ENCODE measurements at places on chromosomes 7 and 10.

GRCh38 chr10:74674927-74675326 is 151.5 kb upstream of the KAT6B start:
- no peak for DNase-seq

- no peak for DNase-seq
These were observed 169.6 kb upstream of the KIAA1217 start for GRCh38 chr10:24039315-24039714.

GRCh38 chr10:104416851-104417250 is 63.2 kb downstream of the CFAP58 start:
- DNase-seq: no peak

DNA sequence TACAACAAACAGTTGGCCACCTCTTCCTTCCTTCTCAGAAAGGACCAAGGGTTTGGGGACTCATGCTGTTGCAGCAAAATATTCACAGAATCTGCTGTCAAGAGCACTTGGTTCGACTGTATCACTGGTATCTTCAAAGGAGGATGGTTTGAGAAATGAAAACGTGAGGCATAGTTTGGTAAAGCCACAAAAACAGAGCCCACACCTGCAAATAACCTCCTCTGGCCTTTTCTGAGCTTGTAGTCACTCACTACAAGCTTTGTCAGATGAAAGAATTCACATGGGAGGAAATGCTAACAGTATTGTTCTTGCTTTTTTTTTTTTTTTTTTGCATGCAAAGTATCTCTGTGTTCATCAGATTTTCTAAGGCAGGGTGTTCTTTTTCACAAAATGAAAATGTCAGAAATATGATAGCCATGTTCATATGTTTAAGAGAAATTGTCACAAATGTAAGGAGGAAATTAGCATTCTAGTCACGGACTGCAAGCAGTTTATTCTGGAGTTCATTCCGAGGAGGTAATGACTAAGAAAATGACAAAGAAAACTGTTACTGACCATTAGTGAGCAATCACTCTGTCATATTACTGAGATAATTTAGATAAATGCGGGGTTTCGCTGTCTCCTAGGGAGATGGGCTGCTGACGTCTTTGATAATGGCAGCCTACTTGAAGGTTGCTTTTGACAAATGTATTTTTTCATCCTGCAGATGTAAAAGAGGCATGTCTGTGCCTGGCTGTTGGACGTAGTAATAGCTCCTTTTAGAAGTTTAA is 117.8 kb upstream of the MYO3A start:
- DNase-seq: no peak

DNA sequence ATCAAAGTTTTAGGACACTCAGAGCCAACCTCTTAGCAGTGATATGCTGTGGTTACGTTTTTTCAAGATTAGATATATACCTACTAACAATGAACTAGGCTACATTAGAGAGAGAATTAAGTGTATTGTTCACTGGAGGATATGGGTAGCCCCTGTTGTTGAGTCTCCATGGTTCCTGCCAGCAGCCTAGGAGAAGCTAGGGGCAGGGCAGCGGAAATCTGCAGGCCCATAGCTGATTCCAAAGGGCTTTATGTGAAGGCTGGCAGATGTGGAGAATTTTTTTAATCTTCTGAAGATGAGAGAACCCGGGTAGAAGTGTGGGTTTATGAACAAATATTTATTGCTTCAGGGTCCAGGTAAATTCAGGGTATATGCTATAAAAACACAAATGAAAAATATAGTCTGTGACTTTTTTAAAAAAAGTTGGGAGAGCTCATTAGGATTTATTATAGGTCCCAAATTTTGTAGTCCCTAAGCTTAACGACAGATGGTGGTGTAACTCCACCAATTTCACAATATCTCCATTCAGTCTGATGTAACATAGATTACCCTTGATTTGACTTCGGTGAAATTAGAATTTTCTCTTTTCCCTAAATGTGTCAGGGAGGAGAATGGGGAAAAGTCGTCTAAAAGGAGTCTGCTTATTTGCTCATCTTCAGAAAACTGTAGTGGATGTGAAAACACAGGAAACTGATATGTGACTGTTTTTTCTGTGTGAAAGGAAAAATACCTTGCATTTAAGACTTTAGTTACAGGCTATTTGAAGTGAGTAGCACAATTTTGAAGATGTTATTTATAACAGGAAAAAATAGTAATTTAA is 163.0 kb upstream of the PPP1R3A start:
- no peak for DNase-seq

DNA sequence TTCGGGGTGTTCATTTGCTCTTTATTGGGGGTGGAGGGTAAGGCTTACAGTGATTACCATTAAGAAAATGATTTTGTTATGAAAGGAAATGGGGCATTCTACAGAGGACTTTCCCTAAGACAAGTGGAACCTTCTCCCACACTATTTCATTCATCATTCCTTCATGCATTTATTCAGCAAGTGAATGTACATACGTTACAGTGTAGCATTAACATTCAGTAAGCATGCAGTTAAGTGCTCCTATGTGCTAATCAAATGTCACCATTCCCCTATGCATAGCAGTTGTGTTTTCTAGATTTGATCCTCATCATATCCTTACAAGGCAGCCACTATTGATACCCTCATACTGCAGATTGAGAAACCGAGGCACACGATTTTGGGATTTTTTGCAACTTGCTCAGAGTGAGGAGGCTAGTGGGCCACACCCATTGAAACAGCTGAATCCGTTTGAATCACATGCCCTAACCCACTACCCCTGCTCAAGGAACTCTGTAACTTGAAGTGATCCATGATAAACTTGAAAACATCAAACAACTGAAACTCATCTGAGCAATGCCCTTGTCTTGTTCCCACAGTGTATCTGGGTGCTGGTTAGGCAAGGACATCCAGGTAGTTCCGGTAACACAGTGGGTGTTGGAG is 16.7 kb downstream of the INSYN2A start:
- no peak for DNase-seq

DNA sequence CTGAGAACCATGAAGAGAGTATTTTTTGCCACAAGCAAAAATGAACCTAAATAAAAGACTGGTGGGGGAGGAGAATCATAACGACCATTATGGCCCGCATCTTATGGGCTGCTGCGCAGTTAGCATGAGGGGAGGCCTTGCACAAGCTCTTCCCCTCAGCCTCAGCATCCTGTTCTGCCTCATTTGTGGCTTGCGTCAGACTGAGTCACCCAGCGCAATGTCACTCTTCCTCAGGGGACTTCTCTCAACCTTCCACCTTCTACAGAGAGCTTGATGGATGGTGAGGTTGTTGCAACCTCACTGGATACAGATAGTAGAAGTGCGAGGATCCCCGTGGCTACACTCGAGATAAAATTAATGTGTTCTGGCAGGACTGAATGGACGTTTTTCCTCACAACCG is 16.8 kb upstream of the GPR15LG start:
- DNase-seq: no peak

DNA sequence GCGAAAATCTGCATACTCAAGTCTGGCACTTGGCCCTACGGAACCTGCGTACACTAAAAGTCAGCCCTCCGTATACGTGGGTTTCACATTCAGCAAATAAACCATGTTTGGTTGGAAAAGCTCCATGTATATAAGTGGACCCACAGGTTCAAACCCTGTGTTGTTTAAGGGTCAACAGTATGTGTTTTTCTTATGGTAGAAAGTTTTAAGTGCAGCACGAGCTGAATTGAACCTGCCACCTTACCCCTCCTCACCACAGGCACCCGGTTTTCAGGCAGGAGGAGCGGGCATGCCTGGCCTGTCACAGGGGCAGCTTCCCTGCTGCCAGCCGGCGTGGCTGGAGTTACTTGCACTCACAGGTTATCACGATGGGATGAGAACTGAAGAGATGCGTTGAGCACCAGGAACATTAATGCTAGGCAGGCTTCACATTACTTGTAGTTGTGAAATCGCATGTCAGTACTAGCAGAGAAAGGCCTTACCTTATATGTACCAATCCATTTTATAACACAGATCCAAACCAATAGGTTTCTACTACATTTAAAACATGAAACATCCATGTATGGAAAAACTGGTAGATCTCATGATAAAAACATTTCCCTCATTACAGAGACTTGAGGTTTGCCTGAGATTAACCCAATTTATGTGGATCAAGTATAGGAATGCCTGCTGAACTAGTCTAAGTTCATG is 12.9 kb downstream of the INSIG1 start:
- DNase-seq: no peak

DNA sequence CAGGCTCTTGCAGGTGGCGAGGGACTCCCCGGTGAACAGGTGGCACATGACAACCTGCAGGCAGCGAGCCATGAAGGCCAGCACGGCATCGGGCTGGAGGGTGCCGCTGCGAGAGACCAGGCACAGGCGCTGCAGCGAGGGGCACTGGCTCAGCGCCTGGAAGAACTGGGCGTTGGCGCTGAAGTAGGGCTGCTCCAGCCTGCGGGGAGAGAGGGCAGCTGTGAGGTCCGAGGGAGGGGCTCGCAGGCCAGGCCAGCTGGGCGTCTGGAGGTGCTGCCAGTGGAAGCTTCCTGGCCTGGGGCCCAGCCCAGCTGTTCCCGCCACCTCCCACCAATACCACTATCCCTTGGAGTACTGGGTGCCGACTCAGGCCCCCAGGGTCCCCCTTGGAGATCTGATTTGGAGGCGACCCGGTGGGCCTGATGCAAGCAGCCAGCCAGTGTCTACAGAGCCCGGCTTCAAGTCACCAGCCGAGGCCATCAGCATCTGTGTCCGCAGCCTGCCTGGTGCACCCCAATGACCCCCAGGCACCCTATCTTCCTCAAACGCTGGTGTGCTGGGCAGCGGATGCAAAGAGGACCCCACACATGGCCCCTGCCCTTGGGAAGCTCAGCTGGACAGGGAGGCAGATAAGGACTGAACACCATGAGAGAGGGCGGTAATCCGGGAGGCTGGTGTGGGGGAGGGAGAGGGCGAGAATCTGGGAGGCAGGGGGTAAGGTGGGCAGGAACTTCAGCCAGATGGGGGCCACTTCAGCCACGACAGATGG is 67.8 kb upstream of the TNRC18 start:
- no peak for DNase-seq

DNA sequence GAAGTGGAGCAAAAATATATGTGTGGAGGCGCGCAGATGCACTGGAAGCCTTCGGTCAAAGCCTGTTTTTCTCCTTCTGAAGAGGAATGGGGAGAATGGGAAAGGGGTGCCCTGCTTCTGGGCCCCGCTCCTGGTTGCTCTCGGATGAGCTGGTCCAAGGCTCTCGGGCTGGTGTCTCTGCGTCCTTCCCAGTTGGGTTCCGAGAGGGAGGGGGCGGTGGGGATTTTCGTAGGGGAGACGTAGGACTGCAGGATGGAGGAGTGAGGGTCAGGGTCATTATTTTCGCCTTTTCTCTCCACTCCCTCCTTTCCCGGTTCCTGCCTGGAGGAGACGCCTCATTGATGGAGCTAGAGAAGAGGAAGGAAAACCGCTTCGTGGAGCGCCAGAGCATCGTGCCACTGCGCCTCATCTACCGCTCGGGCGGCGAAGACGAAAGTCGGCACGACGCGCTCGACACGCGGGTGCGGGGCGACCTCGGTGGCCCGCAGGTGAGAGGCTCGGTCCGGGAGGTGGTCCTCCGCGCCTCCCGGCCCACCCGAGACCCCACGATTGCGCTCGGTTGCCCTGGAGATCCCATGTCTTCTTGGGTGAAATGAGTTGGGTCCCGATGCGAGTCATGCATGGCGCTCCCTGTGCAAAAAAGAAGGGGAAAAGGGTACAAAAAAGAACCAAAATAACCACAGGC is 790 bp downstream of the ADAM22 start:
- no peak for DNase-seq

DNA sequence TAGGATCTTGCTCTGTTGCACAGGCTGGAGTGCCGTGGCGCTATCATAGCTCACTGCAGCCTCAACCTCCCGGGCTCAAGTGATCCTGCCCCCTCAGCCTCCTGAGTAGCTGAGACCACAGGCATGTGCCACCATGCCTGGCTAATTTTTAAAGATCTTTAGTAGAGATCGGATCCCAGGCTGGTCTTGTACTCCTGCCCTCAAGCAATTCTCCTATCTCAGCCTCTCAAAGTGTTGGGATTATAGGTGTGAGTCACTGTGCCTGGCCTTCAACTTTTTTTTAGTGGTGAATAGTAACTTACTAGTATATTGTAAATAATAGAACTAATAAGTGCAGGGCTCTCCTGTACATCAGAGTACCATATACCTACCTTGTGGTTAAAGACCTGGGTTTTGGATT is 52.1 kb upstream of the LMTK2 start:
- no peak for DNase-seq

GRCh38 chr10:103775776-103776175 is 79.6 kb downstream of the SH3PXD2A start:
- DNase-seq: no peak

DNA sequence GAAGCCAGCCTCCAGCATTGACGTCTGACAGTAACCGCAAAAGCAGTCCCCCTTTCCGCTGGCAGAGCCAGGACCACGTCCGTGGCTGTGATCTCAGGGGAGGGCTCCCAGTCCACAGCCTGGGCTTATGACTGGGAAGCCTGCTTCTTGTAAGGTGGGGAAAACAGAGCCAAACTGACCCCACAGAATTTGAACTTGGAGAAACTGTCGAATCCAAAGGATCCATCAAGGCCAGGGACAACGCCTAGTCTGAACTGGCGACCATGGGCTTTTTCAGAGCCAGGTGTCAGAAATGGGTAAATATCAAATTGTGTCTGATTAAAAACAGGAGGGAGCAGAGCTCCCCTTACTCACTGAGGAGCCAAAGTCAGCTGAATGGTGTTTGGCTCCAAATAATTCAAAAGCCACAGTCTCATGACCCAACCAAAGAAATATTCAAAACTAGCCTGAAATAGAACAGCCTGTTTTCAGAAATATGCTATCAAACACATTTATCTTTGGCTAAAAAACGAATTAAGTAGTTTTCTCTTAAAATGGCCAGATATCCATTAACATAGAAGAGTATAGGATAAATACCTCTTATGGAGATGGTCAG is 751.4 kb upstream of the GALNT17 start:
- DNase-seq: no peak

- no peak for DNase-seq
These were observed 107.5 kb downstream of the REEP3 start for GRCh38 chr10:63628526-63629362.

DNA sequence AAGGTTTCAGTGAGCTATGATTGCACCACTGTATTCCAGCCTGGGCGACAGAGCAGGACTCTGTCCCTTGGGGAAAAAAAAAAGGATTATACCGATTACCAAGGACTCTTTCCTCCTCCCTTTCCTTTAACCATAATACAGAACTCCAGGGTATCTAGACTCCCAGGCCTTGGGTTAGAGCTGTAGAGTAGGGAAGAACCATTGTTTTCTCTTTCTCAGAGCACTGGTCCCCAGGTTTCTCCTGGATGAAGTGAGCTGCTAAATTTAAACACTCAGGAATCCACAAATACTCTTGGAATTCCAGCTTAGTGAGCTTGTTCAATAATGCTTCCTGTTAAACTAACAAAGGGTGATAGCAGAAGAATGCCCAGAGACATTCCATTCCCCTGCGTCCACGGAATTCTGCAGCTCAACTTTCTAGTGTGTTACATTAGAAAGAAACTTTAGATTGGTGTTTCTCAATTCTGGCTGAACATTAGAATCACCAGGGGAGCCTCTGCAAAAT is 14.6 kb upstream of the RPEL1 start:
- DNase-seq: no peak

DNA sequence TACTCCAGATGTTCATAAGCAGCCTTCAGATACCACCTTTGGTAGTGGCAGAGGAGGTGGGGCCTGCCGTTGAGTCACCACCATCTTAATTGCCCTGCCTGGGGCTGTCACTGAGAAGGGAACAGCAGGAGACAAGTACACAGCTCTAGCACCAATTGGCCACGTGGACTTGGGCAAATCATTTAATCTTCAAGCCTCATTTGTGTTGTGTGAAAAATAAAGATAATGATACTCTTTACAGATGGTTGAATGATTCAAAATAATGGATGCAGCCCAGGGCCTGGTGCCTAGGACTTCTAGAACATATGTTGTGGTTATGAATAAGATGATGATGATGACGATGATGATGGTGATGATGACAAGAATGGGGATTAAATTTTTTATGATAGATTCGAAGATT is 111.9 kb upstream of the ADAM12 start:
- DNase-seq: no peak

All from T-helper 2 cell treated with Interferon-gamma antibody and Interleukin-4, amounts not matched to agents 5 μg/mL and 100 μg/mL, for 36 hours (primary cell).